ENCODE measurements at places on chromosomes 1 and 21.

GRCh38 chr1:213983493-213984386 is 4.0 kb upstream of the PROX1 start:
- no peaks in the 10 kb centered on the region for H3K36me3 ChIP-seq
- H3K27ac ChIP-seq: no peak overlapping the region
- DNase-seq: no peak
- H3K4me3 ChIP-seq: no peak overlapping the region
- H3K27me3 ChIP-seq: peaks cover 98% of the 10 kb centered on the region

DNA sequence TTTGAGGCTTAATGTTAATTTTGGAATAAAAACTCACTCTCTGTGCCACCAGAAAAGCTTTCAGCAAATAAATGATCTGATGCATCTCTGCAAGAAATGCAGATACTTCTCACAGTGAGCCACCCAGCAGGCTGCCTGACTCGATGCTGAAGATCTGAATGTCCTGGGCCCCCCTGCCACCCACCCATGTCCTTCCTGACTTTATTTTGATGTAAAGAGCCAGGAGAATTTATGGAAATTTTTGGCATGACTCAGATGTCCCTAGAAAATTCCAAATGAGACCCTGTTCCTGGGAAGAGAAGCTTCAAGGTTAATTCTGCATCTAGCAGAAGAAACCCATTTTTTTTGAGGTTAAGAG is 62.8 kb upstream of the COA6 start:
- no peaks in the 10 kb centered on the region for H3K36me3 ChIP-seq
- DNase-seq: no peak
- no peak overlapping the region for H3K4me3 ChIP-seq
- no peak overlapping the region for H3K27ac ChIP-seq

- no peaks in the 10 kb centered on the region for H3K36me3 ChIP-seq
- no peaks in the 10 kb centered on the region for H3K27me3 ChIP-seq
- H3K4me1 ChIP-seq: no peaks in the 10 kb centered on the region
- no peak for DNase-seq
- no peak overlapping the region for H3K27ac ChIP-seq
Observed at GRCh38 chr21:40985370-40985769, 138.4 kb upstream of the DSCAM start.

GRCh38 chr1:47031585-47031984 is 8.1 kb downstream of the CYP4X1 start:
- no peaks in the 10 kb centered on the region for H3K36me3 ChIP-seq
- DNase-seq: no peak
- H3K27ac ChIP-seq: no peak overlapping the region
- H3K4me1 ChIP-seq: no peaks in the 10 kb centered on the region
- H3K27me3 ChIP-seq: no peaks in the 10 kb centered on the region
- no peak overlapping the region for H3K4me3 ChIP-seq

GRCh38 chr1:208851366-208851765 is 607.2 kb upstream of the PLXNA2 start:
- DNase-seq: no peak
- no peaks in the 10 kb centered on the region for H3K27me3 ChIP-seq
- no peaks in the 10 kb centered on the region for H3K4me1 ChIP-seq
- H3K36me3 ChIP-seq: no peaks in the 10 kb centered on the region

DNA sequence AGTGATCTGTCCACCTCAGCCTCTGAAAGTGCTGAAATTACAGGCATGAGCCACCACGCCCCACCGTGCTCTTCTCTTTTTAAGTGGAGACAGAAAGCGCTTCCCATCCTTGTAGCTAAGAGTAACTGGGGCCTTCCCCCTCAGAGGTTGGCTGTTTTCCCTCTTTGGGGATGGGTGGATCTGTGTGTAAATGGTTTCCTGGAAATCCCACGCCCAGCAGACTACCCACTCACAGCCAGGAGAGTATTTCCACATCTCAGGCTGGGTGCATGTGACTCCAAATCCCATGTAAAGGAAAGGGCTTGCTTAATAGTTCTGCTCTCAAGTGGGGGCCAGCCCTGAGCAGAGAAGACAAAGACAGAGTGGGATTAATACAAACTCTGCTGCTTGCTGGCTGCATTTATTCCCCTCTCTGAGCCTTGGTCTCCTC is 19.6 kb upstream of the TCEA3 start:
- H3K4me1 ChIP-seq: no peaks in the 10 kb centered on the region
- no peaks in the 10 kb centered on the region for H3K36me3 ChIP-seq
- no peak overlapping the region for H3K4me3 ChIP-seq
- DNase-seq: no peak

DNA sequence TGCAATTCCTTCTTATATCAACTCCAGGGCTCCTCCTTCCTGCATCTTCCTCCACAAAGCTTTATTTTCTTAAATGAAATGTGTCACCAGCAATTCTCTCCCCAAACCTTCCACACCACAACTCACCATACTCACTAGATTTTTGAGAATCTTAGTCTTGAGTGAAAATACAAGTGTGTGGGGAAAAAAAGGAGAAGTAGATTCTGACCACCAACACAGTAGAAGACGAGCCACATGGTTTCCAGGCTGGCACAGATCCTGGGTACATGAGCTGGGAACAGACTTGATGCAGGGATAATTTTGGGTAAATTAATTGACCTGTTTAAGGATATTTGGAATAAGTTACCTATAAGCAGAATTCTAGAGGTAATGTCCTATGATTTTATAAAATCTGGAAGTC is 72.8 kb upstream of the KCNJ15 start:
- no peak overlapping the region for H3K27ac ChIP-seq
- no peaks in the 10 kb centered on the region for H3K27me3 ChIP-seq
- H3K4me3 ChIP-seq: no peak overlapping the region
- DNase-seq: no peak
- no peaks in the 10 kb centered on the region for H3K36me3 ChIP-seq

DNA sequence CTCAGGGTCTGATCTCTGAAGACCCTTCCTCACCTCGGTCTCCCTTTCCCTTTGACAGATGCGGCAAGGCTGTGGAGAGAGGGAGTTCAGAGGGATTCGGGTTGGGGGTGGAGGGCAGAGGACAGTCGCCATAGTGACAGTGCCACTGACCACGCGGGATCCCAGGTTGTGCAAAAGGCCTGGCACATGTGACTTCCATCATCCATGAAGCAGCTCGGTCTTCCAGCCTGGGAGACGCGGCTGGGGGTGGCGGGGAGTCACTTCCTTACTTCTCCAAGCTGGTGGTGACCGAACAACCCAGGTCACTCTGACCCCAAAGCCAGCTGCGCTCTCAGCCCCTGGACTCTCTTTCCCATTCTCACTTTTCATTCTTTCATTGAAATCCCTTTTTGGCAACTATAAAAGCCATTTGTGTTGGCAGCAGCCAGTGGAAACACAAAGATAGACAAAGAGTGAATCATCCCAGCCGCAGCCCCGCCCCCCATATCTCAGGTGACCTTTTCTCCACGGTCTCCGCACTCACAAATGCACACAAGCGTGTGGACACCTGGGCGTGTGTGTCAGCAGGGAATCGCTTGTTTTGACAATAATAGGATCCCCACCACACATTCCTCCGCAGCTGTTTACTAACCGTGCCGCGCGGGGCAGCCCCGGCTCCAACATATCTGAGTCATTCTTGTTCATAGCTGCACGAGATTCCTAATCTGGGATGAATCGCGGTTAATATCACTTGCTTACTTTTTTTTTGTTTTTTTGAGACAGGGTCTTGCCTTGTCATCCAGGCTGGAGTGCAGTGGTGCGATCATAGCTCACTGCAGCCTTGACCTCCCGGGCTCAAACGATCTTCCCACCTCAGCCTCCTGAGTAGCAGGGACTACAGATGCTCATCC is 68.3 kb downstream of the DHRS3 start:
- no peaks in the 10 kb centered on the region for H3K4me1 ChIP-seq
- H3K27me3 ChIP-seq: no peaks in the 10 kb centered on the region
- H3K27ac ChIP-seq: no peak overlapping the region

GRCh38 chr1:48767975-48768510 is 8.6 kb downstream of the BEND5 start:
- H3K4me1 ChIP-seq: no peaks in the 10 kb centered on the region
- H3K27me3 ChIP-seq: no peaks in the 10 kb centered on the region
- no peak overlapping the region for H3K27ac ChIP-seq
- DNase-seq: no peak

- H3K27me3 ChIP-seq: no peaks in the 10 kb centered on the region
- H3K36me3 ChIP-seq: no peaks in the 10 kb centered on the region
- H3K27ac ChIP-seq: no peak overlapping the region
- DNase-seq: no peak
- no peaks in the 10 kb centered on the region for H3K4me1 ChIP-seq
- no peak overlapping the region for H3K4me3 ChIP-seq
Observed at GRCh38 chr1:234884006-234884405, 244.6 kb downstream of the TOMM20 start.

DNA sequence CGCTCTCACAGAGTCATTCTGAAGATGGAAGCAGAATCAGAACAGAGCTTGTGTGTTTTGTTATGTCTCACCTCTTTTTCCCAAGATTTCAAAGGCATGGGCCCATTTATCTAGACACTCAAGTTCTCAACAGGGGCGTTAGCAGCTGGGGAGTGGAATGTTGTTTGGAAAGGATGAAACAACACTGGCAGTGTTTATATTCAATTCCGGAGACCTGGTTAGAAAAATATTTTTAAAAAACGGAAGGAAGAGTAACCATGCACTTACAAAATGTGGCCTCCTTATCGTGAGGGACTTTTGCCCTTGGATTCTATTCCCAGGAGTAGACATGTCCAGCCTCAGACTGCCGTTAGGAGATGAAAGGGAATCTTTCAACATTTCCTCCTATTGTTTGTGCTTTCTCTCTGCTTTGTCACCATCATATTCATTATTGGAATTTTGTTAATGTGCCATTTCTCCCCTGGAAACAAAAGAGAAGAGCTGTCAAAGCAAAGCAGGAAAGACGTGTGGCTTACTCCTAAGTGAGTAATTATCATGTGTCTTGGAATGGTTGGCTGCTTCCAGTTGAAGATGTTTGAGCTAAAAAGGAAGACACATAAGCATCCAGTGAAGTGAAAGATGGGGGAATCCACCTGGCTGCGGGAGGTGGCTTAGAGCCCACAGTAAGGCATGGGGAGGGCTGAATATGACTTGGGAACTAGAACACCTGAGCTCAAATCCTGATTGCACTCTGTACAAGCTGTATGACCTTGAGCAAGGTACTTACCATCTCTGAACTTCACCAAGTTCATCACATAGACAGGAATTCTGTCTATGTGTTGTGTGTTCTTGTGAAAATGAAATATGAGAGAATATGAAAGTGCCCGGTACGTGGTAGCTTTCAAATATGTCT is 71.7 kb upstream of the JUN start:
- DNase-seq: no peak
- no peaks in the 10 kb centered on the region for H3K36me3 ChIP-seq
- H3K4me1 ChIP-seq: peaks cover 24% of the 10 kb centered on the region
- no peaks in the 10 kb centered on the region for H3K27me3 ChIP-seq
- H3K27ac ChIP-seq: no peak overlapping the region

DNA sequence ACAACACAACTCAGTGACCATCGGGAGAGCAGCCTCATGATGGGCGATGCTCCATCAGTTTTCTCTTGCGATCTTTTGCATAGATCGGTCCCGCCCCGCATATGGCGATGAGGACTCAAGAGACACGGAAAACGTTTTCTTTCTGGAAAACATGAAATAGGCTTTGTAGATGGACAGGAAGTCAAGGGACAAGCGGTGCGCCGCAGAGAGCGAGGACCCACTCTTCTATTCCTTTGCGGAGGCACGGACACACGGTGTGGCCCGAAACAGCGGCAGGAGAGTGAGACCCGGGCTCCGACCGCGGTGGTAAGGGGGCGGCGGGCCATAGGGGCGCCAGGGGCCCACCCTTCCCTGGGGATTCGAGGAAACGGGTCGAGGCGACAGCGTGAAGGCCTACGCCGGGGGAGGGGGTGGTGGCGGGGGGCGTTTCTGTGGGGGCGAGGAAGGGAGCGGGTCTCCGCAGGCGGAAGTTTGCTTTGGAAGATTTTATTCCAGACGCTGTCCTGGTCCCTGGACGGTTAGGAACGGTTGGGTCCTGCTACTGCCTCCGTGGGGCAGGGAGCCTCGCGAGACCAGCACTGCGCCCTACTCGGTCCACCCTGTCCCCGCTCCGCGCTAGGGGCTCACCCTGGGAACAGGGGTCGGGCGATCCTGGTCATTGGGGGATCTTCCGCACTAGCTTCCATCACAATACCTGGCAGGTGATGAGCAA is 796 bp upstream of the TDRKH start:
- H3K4me1 ChIP-seq: peaks cover 21% of the 10 kb centered on the region
- no peaks in the 10 kb centered on the region for H3K27me3 ChIP-seq
- H3K36me3 ChIP-seq: no peaks in the 10 kb centered on the region
- H3K4me3 ChIP-seq: peak overlapping the region; percentile 94
- no peak for DNase-seq

- H3K4me1 ChIP-seq: no peaks in the 10 kb centered on the region
- H3K4me3 ChIP-seq: no peak overlapping the region
- H3K36me3 ChIP-seq: no peaks in the 10 kb centered on the region
- peaks cover 7% of the 10 kb centered on the region for H3K27me3 ChIP-seq
- DNase-seq: no peak
Observed at GRCh38 chr1:153386500-153386901, 4.4 kb downstream of the S100A8 start.

GRCh38 chr1:235549351-235550139 is 45.3 kb upstream of the B3GALNT2 start:
- no peak overlapping the region for H3K4me3 ChIP-seq
- H3K4me1 ChIP-seq: no peaks in the 10 kb centered on the region
- no peak for DNase-seq
- H3K27ac ChIP-seq: no peak overlapping the region
- no peaks in the 10 kb centered on the region for H3K36me3 ChIP-seq

Data from CD4-positive, alpha-beta T cell (primary cell).